ENCODE measurements at places on chromosomes 4 and X.
A peak's percentile ranks its signal among the peaks of the same experiment; 100 is the strongest.

DNA sequence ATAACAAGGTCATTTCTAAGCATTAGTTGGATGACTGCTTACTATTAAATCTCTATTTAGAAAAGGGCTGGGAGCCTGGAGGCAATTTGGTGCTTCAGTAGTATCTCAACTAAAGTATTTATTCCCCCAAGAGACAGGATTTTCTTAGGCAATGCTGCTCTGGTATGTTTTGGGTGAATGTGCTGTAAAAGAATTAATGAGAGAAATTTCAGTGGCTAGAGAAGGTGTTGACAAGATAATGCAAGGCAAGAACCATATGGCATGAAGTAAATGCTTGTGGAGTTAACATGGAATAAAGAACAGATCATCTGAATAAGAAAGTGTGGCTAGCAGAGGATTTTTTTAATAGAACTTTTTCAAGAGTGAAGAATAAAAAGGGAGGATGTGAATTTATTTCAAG lies 3.9 kb downstream of the CYP2U1 start:
- DNase-seq = no peak

- DNase-seq = no peak
Observed at GRCh38 chr4:7309636-7310390, 117.5 kb downstream of the SORCS2 start.

- peak; percentile 24 for DNase-seq
Observed at GRCh38 chr4:82561786-82562563, at the start of gene TMEM150C. TSS of gene TMEM150C (minus strand) at chr4:82561988. CDS start at chr4:82504657, 57,331 bp downstream.

DNA sequence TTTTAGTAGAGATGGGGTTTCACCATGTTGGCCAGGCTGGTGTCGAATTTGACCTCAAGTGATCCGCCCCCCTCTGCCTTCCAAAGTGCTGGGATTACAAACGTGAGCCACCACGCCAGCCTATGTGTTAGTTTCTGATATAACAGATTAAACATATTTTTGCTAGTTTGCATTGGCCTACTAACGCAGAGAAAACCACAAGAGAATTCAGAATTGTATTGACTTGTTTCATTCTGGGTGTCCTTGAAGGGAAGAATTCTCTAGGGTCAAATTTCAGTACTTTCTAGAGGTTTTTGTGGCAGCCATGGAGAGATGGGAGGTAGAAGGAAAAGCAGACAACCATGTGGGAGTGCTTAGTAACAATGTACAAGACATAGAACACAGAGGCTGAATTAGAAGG lies 46.1 kb upstream of the BMPR1B start:
- no peak for DNase-seq

DNA sequence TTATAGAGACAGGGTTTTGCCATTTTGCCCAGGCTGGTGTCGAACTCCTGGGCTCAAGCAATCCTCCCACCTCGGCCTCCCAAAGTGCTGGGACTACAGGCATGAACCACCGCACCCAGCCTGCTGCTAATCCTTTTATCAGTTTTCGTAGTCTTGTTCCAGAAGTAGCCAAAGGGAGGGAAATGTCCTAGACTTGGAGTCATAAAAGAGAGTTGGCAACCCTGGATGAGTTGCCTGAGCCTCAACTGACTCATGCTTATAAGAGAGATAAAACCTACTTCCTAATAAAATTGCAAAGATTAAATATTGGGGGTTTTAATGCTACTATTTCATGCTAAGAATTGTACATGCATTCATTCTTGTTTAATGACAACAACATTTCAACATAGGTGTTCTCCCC lies 44.3 kb downstream of the CD40LG start:
- DNase-seq = no peak

DNA sequence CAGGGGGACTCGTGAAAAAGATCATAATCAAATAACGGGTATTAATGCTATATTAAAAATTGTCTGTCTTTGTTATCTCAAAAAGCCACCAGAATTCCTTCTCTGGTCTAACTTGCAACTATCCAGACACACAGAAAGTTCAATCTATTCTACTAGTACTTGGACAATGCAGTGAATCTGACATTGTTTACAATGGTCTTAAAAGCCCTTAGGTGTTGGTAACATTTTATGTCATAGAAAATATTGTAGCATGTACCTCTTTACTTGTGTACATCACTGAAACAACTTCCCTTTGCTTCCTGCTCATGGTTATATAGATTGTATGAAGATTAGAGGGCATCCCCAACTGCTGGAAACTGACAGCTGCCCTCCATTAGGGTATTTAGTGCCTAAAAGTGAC lies 71.1 kb upstream of the PPP3CA start:
- DNase-seq = no peak

DNA sequence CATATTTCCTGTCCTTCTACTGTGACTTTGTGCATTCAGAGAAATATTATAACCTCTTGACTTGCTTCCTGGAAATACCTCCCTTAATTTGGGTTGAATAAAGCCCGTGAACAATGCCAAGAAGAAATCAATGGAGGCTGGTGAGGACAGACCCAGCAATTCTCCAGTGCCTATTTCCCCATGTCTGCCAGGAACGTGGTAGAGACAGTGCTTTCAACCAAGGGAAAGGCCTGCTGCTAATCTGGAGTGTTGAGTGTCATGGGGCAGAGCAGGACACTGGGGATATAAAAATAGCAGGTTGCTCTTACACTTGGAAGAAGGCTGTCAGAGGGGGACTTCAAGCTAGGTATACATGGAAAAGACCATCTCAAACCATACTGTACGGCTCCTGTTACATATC lies 19.9 kb downstream of the TSC22D3 start:
- no peak for DNase-seq

- no peak for DNase-seq
Observed at GRCh38 chr4:129014566-129015509, 78.5 kb downstream of the SCLT1 start.

DNA sequence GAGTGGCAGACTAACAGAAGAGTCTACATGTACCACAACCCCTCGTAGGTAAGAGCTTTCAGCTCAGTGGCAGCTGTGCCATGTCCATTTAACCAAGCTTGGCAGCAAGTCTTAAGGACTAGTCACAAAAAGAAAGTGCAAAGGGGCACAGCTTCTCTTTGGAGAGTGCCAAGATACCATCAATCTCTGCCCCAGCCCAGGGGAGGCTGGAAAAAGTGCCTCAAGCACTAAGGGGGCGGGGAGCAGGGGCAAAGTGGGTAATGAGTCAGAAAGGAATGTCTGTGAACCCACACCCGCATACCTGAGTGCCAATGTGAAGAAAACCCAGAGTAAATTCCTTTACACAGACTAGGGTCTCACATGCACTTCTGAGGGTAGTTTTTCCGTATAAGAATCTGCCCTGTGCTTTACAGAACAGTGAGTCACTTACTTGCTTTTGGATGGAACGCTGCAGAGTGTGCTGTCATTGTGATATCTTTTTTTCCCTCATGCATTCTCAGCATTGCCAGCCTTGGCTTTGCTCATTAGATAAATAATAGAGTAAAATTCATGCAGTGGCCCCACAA lies 219.8 kb downstream of the ZNF674 start:
- DNase-seq = no peak

- DNase-seq = no peak
Observed at GRCh38 chr4:72391281-72391680, 177.7 kb downstream of the ADAMTS3 start.

DNA sequence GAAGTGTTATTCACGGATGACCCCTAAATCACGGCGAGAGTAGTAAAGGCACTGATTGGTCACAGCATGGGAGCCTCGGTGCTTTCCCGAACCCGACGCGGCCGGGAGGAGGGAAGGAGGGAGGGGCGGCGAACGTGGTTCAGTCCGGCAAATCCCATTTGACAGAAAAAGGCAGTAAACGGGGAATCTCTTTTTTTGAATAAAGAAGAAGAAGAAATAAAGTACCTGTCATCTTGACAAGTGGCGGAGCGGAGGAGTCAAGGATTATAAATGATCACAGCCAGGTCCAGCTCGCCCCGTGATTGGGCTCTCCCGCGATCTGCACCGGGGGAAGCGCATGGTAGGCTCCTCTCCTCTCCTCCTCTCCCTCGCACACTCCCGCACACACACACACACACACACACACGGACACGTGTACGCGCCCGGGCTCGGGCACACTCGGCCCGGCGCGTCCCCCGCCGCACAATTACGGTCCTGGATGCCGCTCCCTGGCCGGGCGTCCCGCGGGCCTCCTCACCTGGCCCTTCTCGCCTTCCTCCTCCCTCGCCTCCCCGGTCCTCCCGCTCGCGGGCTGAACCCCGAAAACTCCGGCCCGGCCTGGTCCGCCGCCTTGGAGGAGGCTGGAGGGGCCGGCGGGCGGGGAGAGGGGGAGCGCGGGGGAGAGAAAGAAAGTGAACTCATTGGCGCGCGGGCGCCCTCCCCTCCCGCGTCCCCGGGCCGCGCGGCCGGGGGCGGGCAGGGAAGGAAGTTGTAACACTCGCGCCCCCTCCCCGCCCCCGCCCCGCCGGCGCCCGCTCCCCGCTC lies 99.2 kb upstream of the TENM3 start:
- no peak for DNase-seq

DNA sequence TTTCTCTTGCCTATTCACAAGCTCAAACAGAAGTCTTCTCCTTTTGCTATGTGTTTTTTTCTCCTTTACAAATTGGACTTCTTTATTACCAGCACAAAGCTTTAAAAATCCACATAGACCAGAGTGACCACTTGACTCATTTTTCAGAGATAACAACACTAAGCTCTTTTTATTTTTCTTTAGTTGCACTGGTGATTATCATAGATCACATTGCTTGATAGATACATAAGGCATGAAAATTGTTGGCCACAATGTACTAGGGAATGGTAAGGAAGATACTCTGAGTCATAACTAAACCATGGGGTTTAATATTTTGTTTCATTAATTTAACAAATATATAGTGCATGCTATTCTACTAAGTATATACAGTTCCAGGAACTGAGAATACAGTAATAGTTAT lies 159.0 kb downstream of the GASK1B start:
- DNase-seq = no peak

GRCh38 chrX:137428766-137429591 lies 136.9 kb upstream of the ZIC3 start:
- DNase-seq = no peak

DNA sequence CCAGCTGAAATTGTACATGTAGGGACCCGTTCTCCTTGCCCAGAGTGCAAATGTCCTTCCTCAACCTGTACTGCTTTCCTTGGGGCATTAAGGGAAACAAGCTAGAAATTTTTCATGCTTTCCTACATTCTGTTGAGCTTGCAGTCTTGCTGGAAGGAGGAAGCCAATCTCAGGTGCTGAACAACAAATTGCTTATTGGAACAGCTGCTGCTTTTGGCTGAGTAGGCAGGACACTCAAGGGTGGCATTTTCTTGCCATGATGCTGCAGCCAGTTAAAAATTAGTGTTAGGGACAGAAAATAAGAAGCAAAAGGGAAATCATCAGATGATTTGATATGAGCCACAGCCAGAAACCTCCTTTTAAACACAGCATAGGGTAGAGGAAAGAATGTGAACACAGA lies 223.7 kb downstream of the QDPR start:
- no peak for DNase-seq

Measured in CMK (cell line).